ENCODE measurements at places on chromosomes 11 and 22.
A peak's percentile ranks its signal among the peaks of the same experiment; 100 is the strongest.

DNA sequence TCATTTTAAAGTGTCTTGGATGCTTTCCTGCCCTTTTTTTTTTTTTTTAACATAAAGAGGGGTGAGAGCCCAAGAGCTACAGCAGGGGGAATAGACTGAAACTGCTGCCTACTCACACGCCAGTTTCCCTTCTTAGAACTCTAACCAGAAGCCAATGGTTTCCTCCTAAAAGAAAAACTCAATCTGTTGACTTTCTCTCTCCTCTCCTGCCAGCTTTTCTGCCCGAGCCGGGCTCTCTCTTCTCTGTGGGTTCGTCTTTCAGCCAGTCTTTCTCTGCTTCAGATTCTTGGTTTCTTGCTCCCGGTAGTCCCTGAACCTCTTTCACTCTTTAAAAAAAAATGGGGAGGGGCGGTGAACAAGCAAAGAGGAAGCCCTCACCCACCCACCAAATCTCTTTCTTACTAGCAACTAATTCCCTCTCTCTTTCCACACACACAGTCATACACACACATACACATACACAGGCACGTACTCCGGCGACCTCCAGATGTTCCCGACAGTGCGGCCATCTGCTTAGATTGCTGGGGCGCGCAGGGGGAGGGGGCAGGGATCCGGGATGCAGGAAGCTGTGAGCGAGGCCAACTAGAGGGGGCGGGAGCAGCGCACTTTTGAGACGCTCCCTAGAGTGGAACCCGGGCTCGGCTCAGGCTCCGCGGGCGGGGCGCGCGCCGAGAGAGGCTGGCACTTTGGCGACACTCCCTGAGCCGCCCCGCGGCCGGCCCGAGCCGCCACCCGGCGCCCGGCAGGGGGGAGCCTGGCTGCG is 444 bp upstream of the TSKU start:
- DNase-seq, result peak; percentile 97

- no peak for DNase-seq
Observed at GRCh38 chr11:61973476-61974162, 6.2 kb upstream of the FTH1 start.

DNA sequence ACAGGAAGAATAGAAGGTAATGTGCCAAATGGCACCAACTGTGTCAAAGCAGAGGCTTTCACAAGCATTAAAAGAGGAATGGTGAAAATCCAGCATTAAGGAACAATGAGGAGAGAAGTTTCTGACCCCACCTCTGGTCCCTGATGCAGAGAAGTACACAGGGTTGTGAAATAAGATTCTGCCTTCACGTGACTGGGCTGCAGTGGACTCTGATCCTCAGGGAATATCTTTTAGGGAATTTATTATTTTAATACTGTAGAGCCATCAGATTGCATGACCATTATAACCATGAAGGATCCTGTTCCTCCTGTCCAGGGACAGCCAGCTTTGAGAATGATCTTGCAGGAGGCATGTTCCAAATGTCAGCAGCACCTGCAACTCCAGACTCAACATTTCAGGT is 74.4 kb upstream of the FAR1 start:
- DNase-seq, result no peak

- DNase-seq, result no peak
Observed at GRCh38 chr11:134665188-134665535, 253.1 kb upstream of the B3GAT1 start.

DNA sequence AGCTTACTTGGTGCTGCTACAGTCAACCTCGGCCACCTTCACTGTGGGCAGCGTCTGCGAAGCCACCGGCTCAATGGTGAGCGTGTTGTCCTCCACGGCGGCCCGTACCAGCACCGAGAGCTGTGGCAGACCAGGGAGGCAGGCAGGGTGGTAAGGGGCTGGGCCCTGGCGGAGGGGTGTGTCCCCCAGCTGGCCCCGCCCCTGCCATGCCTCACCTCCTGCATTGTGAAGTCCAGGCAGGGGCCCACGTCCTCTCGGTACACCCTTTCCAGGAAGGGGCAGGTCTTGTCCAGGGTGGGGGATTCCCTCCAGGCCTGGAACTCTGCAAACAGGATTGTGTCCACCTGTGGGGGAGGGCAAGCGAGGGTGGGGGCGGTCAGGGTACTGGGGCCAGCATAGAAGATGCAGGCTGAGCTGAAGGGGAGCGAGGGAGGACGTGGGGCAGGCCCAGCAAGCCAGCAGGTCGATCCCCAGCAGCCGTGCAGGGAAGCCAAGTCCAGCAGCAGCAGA is 12.8 kb downstream of the RAB3IL1 start:
- DNase-seq, result no peak

GRCh38 chr11:62556875-62557631 is 10.4 kb upstream of the AHNAK start:
- DNase-seq, result no peak

All from fibroblast of lung (primary cell).